ENCODE measurements at places on chromosomes 3 and 15.

GRCh38 chr15:66940368-66940767 is 125.0 kb upstream of the SMAD3 start:
- no peak for DNase-seq

DNA sequence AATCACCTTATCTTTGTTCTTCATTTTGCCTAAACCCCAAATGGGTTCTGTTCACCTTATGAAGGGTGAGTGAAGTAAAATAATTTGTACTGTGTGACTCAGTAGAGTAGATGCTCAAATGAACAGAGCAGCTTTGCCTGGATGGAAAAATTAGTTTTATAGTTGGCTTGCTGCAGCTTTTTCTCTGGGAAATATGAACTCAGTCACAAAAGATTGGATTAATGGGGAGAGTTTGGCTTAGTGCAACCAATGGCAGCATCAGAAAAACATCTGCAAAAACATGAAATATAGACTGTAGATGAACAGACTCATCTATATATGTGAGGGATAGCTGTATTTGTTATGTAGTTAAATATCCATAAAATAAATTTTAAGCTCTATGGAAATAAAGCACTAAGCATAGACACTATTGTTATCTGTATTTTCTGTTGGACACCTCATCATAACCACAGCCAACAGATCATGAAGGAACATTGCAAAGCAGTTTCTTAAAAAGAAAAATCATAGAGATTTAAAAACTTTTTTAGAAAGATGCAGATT is 181.3 kb downstream of the ECT2 start:
- no peak for DNase-seq

- DNase-seq: no peak
These were observed 102.4 kb upstream of the IGSF10 start for GRCh38 chr3:151563305-151563704.

GRCh38 chr3:9876991-9877390 is 3.1 kb downstream of the CIDEC start:
- DNase-seq: no peak

- DNase-seq: no peak
These were observed 149.9 kb downstream of the CFAP20DC start for GRCh38 chr3:58899953-58900298.

- DNase-seq: no peak
These were observed 2.0 kb downstream of the RASGRF1 start for GRCh38 chr15:79088426-79089205.

Data from stimulated activated CD8-positive, alpha-beta memory T cell treated with anti-CD3 and anti-CD28 coated beads, Interleukin-2, amount 100 ng/mL, for 1 hour (primary cell).